ENCODE measurements at places on chromosomes 11 and 22. TPM values are rescaled to one million over a fixed set of nuclear protein-coding genes. Genes with fewer than 3 reads are reported as not detected.
A peak's percentile ranks its signal among the peaks of the same experiment; 100 is the strongest.

- no peak for DNase-seq
These were observed 82.5 kb downstream of the C22orf31 start for GRCh38 chr22:28978863-28979796.

GRCh38 chr11:36577859-36578258 is 10.1 kb downstream of the RAG1 start:
- DNase-seq = no peak

DNA sequence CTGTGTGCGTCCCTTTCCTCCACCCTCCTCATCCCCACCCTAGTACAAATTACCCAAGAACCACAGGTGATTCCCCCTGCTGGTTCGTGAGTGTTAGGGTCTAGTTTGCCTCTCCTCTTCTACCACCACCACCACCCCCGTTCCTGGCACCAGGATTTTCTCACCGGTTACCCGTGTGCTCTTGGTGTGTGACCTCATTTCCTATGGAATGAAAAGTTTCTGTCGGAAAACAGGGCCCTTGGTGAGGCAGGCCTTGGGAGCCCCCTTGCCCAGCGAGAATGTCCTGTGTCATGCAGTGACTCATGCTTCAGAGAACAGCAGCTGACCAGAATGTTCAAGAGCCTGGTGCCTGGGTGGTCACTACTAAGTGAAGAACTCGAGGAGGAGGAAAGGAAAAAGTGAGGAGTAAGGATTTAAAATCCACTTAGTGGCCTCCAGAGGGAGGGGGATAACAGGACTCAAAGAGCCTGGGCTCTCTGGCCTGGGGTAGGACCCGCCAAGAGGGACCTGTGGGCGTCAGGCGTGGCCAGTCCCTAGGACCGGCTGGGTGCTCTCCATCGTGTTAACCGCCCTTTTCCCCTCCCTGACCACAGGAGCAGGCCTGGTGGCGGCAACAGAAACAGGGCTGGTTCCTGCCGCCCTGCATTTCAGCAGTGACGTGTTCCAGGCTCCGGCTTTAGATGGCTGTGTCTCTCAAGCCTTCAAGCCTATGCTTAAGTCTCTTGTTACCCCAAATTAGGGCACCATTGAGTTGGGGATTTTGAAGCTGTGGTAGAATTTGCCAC is 30.2 kb downstream of the C22orf31 start:
- DNase-seq = peak; percentile 35

- DNase-seq = no peak
These were observed 617 bp upstream of the ARHGAP20 start for GRCh38 chr11:110712659-110713448.

PIH1D2 gene
- total RNA-seq = 3.0 TPM

Measured in Panc1 (cell line).